ENCODE measurements at places on chromosomes 4 and X.
A peak's percentile ranks its signal among the peaks of the same experiment; 100 is the strongest.

- peak; percentile 95 for DNase-seq
Observed at GRCh38 chr4:147768113-147768512, 36.2 kb downstream of the ARHGAP10 start.

- no peak for DNase-seq
Observed at GRCh38 chr4:10161840-10162239, 45.2 kb upstream of the WDR1 start.

DNA sequence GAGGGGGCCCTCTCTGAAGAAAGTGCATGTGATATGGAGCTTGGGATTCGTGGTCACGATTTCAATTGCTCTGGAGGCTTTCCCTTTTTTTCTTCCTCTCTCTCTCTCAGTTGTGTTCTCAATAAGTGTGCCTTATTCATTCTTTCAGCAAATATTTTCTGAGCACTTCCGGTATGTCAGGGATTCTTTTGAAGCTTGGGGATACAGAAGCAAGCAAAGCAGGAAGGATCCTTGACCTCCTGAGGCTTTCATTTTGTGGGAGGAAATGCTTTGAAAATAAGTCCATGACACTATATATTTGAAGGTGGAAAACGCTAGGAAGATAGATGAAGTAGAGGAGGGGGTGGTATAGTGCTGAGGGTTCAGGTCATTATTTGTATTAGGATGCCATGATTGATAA lies 12.6 kb upstream of the GABRE start:
- DNase-seq, result no peak

GRCh38 chrX:1360171-1360570 lies 23.6 kb downstream of the IL3RA start:
- DNase-seq, result no peak

GRCh38 chr4:5009796-5010195 lies 9.5 kb downstream of the CYTL1 start:
- no peak for DNase-seq

DNA sequence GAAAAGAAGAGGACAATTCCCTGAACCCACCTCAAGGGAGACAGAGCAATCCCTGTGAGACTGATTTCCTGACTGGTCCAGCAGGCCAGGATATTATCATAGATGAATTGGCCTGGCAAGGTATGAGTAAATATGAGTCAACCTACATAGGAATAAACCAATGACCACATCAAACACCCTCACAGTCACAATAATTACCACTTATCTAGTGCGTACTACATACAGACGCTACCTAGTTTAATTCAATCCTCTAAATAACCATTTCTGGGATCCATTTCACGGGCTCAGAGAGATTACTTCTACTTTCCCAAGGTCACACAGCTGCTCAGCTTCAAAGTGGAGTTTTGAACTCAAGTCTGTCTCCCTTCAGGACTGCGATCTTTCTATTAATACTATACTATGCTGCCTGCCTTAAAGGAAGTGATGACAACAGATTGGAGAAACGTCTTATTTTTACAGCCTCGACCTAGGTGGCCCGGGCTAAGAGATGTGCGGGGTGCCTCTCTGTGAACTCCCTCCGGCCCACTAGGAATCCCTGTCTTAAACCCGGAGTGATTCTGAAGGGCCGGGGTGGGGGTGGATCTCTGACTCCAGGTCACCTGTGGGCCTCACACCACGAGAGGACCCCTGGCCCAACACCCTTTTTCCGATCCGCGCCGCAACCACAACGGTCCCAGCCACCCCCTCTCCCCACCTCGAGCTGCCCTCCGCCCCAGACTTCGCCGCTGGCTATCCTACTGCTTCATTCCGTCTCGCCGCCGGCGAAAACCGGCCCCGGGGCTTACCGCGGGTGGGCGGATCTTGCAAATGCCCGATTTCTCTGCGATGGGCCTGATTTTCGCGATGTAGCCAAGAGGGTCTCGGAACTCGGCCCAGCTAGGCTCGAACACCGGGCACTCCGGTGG lies 800 bp downstream of the KDM5C start:
- peak; percentile 47 for DNase-seq
